ACHN (cell line): ENCODE measurements at places on chromosomes 13 and 19.

- no peak for DNase-seq
Observed at GRCh38 chr13:112785483-112785856, 95.6 kb downstream of the ATP11A start.

DNA sequence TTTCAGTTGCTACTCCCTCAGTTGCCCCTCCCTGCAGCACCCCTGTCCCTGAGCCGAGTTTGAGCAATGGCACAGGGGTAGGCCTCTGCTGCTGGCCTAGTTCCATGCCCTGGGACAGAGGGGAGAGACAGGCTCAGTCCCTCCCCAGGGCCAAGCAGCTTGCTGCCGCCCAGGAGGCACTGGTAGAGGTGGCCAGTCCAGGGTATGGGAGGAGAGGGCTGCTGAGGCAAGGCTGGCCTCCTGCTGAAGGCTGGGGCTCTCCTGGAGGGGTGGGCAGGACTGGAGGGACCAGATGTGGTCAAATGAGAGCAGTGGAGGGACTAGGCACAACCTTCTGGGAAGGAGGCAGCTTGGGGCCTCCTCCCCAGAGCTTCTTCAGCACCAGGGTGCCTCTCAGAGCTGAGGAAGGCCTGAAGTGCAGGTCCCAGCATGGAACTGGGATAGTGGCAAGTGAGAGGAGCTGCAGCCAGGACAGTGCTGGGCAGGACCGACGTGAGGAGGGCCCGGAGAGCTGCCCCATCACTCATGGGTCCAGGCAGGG is 29.8 kb upstream of the VSTM2B start:
- no peak for DNase-seq

GRCh38 chr19:34255546-34255945 is 1.2 kb downstream of the GARRE1 start:
- DNase-seq: no peak

DNA sequence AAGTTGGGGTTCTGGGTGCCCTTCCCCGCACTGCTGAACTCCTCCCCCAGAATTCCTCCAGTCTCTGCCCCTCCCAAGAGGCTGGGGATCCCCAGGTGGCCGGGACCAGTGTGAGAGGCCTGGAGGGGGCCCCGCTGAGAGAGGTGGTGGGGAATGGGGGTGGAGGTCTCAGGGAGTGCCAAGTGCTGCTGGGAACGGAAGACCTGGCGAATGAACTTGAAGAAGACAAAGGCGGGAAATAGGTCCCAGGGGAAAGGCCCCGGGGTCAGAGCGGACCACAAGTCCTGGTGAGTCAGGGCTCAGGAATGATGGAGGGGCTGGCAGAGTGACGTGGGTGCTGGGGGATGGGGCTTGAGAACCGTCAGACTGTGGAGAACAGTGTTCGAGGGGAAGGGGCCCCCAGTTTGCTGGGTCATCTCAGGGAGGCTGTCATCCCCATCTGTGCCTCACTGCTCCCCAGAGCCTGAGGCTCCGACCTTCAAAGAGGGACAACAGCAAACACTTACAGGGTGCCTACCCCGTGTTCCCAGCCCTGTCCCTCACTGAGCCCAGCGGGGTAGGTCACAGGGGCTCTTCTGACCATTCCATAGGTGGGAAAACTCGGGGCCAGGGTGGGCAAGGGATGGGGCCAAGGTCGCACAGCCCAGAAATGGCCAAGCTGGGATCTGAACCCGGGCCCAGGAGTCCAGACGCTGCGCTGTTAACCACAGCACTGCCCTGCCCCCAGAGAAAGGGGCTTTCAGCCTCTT is 16.0 kb upstream of the SEMA6B start:
- DNase-seq: peak; percentile 89

DNA sequence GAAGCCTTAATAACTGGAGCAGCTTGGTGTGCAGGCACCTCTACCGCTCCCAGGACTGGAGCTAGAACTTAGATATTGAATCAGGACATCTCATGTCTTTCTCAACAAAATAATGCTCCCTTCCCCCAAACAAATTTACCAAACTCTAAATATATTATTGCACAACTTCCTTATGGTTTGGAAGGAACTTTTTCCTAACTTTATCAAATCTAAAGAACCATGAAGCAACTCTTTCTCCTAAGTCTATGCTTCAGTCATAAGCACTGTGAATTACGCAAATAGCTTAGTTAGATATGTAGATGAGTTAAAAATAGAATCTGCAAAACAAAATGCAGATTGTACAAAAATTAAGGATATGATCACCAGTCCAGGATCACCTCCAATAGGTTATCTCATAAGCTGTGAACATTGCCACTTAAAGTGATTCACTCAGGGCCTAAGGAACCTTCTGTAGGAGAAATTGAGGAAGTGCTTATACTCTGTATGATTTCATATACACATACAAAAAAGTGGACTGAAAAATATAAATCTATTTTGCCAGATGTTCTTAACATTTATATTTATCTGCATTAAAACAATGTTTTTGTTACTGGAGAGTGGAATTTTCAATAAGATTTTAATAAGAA is 20.4 kb upstream of the MAB21L1 start:
- DNase-seq: no peak

- DNase-seq: no peak
Observed at GRCh38 chr19:9967326-9967725, 31.0 kb upstream of the OLFM2 start.

- no peak for DNase-seq
Observed at GRCh38 chr13:20264271-20265018, 32.3 kb upstream of the GJB6 start.

GRCh38 chr19:50924586-50924985 is 13.4 kb upstream of the KLK4 start:
- no peak for DNase-seq

DNA sequence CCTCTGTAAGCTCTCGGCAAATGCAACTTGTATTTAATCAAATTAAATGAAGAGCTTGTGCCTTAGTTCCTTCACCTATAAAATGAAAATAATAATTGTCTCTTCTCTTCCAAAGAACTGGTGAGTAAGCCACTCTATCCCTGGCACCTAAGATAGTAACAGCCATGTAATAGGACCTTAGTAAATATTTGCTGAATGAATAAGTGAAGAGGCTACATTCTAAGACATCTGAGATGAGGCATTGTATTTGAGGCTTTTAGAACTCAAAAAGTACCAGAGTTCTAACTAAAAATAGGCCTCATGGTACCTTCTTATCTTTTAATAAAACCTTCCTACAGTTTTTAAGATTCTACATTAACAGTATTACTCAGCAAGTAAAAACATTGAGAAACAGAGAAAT is 17.3 kb upstream of the DCLK1 start:
- DNase-seq: no peak

DNA sequence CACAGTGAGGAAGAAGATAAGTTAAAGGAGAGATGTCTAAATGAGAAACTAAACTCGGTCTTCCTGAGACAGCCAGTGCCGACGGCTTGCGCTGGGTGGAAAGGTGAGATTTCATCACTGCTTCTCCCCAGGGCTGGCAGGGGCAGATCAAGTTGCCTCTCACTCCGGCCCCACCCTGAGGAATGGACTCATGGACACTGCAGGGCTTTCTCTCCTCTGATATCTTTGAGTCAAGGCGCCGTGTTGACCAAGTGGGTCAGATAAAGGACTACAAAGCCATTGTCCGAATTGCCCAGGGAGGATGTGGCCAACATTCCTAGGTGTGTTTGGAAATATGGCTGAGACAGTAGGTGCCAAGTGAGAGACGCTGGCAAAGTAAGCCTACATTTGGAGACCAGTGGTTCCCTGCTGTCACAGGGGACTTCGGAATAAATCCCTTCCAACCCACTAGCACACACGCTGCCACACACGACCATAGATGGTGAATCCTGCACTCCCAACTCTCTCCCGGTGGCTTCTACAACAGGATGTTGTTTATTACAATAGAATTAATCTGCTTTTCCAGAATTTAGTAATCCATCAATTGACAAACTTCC is 156.5 kb upstream of the TSC22D1 start:
- DNase-seq: no peak

GRCh38 chr19:12733369-12734214 is 892 bp downstream of the TRIR start:
- peak; percentile 34 for DNase-seq

GRCh38 chr19:16397791-16398529 is 73.3 kb downstream of the KLF2 start:
- no peak for DNase-seq

DNA sequence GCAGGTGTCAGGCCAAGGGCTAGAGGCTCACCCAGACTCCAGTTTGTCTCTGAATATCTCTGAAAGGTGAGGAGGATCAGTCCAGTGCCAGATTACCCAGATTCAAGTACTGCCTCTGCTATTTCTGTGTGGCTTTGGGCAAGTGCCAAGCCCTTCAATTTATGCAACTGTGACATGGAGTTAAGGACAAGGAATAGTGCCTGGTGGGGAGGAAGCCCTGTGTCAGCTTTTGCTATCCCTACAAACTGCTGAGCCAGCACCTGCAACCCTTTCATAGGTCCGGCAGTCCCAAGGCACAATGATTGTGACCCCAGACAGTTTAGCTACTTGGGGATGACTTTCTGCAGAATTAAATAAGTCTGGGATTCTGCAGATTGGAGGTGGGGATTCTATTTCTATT is 123.0 kb downstream of the KL start:
- DNase-seq: no peak

GRCh38 chr19:16032509-16033135 is 43.7 kb upstream of the TPM4 start:
- no peak for DNase-seq

- peak; percentile 20 for DNase-seq
Observed at GRCh38 chr13:99275093-99275469, 16.9 kb upstream of the GPR18 start.

DNA sequence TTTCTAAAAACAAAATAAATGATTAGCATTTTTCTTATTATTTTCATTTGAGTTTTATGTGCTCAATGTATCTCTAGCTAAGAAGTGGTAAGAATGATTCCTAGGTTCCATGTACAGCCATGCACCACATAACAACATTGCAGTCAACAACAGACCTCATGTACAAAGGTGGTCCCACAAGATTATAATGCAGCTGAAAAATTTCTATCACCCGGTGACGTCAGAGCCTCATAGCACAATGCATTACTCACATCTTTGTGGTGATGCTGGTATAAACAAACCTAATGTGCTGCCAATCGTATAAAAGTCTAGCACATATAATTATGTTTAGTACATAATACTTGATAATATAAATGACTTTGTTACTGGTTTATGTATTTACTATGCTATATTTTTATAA is 120.5 kb downstream of the SLC7A1 start:
- DNase-seq: no peak

DNA sequence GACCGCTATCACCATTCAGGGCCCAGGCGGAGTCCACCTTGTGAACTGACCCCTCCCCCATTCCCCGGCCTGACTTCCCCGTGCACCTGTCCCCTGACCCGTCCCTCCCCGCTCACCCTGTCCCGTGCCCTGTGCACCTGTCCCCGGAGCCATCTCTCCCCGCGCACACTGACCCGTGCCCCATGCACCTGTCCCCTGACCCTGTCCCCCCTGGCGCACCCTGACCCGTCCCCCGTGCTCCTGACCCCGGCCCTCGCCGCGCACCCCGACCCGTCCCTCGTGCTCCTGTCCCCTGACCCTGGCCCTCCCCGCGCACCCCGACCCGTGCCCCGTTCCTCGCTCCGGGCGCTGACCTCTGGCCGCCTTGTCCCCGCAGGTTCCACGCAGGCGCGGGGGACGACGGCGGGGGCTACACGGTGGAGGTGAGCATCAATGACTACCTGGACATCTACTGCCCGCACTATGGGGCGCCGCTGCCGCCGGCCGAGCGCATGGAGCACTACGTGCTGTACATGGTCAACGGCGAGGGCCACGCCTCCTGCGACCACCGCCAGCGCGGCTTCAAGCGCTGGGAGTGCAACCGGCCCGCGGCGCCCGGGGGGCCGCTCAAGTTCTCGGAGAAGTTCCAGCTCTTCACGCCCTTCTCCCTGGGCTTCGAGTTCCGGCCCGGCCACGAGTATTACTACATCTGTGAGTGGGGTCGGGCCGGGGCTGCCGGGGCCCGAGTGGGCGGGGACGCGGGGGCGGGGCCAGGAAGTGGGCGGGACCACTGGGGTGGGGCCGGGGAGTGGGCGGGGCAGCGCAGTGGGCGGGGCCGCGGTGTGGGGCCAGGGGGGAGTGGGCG is 9.7 kb downstream of the EFNA2 start:
- no peak for DNase-seq

- DNase-seq: no peak
Observed at GRCh38 chr13:60411983-60412382, 15.0 kb downstream of the TDRD3 start.

- DNase-seq: no peak
Observed at GRCh38 chr19:50962245-50962644, 7.1 kb downstream of the KLK6 start.

DNA sequence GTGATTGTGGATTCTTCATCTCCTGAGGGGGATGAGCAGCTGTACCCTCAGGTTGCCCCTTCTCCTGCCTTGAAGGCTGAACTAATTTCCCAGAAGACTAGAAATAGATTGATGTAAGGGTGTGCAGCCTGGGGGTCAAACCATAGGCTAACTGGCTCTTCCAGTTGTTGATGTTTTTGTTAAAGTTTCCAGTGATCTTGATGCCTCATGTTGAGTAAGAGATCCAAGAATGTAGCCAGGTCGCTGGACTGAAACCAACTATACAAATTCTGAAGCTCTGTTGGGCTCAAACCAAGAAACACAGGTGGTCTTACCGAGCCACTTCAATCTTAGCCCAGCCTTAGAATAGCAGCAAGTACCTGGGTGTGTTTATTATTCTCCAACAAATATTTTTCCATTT is 391.8 kb downstream of the KLF5 start:
- no peak for DNase-seq

GRCh38 chr13:29943273-29943672 is 92.9 kb upstream of the UBL3 start:
- DNase-seq: no peak

DNA sequence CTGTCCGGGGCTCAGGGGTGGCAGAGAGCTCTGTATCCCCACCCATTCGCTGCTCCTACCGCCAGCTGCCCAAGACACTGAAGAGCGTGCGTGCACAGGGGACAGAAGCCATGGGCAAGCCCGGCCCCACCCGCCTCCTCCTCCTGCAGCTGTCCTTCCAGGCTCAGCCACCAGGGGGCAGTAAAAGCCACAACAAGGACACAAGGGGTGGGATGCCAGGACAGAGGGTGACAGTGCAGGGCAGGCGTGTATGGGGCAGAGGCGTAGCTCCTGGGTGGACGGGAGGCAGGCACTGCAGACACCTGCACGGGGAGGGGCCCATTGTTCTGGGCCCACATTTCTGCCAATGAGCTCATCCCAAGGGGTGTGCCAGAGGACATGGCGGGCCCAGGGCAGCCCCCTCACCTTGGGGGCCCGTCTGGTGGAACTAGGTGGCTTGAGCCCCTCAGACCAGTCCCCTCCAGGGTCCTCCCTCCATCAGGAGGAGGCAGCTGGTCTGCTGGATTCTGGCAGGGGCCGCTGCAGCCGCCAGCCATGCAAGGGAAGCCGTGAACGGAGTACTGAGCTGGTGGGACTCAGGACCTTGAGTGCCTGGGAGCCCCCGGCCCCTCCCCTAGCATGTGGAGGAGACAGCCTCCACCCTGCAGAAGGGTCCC is 61.2 kb downstream of the MLLT1 start:
- DNase-seq: peak; percentile 63

GRCh38 chr13:60355056-60355455 is 42.0 kb upstream of the TDRD3 start:
- DNase-seq: no peak

GRCh38 chr19:33239223-33239975 is 13.7 kb upstream of the SLC7A10 start:
- no peak for DNase-seq
